ENCODE measurements at places on chromosomes 5 and 9. TPM values are rescaled to one million over a fixed set of nuclear protein-coding genes. Genes with fewer than 3 reads are reported as not detected.

NFX1 gene
- total RNA-seq: 27.5 TPM

SPINK4 gene
- not detected for total RNA-seq

CER1 gene
- not detected for total RNA-seq

GRM6 gene
- not detected for total RNA-seq

FOXD4L4 gene
- 0.09 TPM for total RNA-seq

STING1 gene
- 42.1 TPM for total RNA-seq

ENTPD8 gene
- total RNA-seq: not detected

GPR150 gene
- 0.27 TPM for total RNA-seq

VLDLR gene
- total RNA-seq: 41.3 TPM

RGS7BP gene
- 0.72 TPM for total RNA-seq

MFAP3 gene
- 13.5 TPM for total RNA-seq

ADAMTSL1 gene
- 179 TPM for total RNA-seq

PAEP gene
- not detected for total RNA-seq

ENTREP1 gene
- 0.41 TPM for total RNA-seq

MSX2 gene
- under 0.01 TPM for total RNA-seq

CCL27 gene
- total RNA-seq: not detected

WNK2 gene
- not detected for total RNA-seq

MAN2A1 gene
- total RNA-seq: 62.3 TPM

NAIP gene
- total RNA-seq: 4.3 TPM

SPINK1 gene
- not detected for total RNA-seq

ANKRD31 gene
- 0.16 TPM for total RNA-seq

APC gene
- 63.9 TPM for total RNA-seq

LCN9 gene
- not detected for total RNA-seq

DNAH5 gene
- total RNA-seq: under 0.01 TPM

RABGAP1 gene
- 50.3 TPM for total RNA-seq

LECT2 gene
- total RNA-seq: not detected

C9orf153 gene
- 0.45 TPM for total RNA-seq

CCNJL gene
- total RNA-seq: 0.82 TPM

BAAT gene
- total RNA-seq: not detected

GPR151 gene
- not detected for total RNA-seq

CAMK4 gene
- 2.9 TPM for total RNA-seq

WDR38 gene
- not detected for total RNA-seq

SLC28A3 gene
- 0.16 TPM for total RNA-seq

NMUR2 gene
- not detected for total RNA-seq

PCSK5 gene
- total RNA-seq: 3.6 TPM

SPATA31A3 gene
- not detected for total RNA-seq

CNTNAP3 gene
- total RNA-seq: 25.7 TPM

LCN15 gene
- total RNA-seq: not detected

ZBTB34 gene
- total RNA-seq: 7.3 TPM

LRRC19 gene
- not detected for total RNA-seq

NOL8 gene
- total RNA-seq: 36.5 TPM

SIL1 gene
- 68.0 TPM for total RNA-seq

FBP1 gene
- total RNA-seq: not detected

FIBCD1 gene
- not detected for total RNA-seq

ANKRD18B gene
- not detected for total RNA-seq

CD72 gene
- total RNA-seq: 1.9 TPM

SLC34A1 gene
- total RNA-seq: not detected

LPAR1 gene
- total RNA-seq: 39.2 TPM

PCDHGA12 gene
- 39.7 TPM for total RNA-seq

PCDHB8 gene
- 0.27 TPM for total RNA-seq

SAXO1 gene
- 0.18 TPM for total RNA-seq

NTRK2 gene
- total RNA-seq: 3.3 TPM

PCDHGA5 gene
- total RNA-seq: 1.7 TPM

PCDHA11 gene
- 0.08 TPM for total RNA-seq

RORB gene
- 22.0 TPM for total RNA-seq
